SJCRH30 (cell line): ENCODE measurements at places on chromosomes 12 and 14. TPM values are rescaled to one million over a fixed set of nuclear protein-coding genes. Genes with fewer than 3 reads are reported as not detected.

ZC2HC1C gene
- total RNA-seq = not detected in 2 replicates

CNPY2 gene
- total RNA-seq = 75.2 and 80.9 TPM in 2 replicates

DCN gene
- 0.28 and 0.32 TPM in 2 replicates for total RNA-seq

BDKRB2 gene
- 0.03 TPM in 1 of 2 replicates, not detected in the other for total RNA-seq

GNPNAT1 gene
- 16.6 and 17.9 TPM in 2 replicates for total RNA-seq

CFAP251 gene
- 0.41 and 0.45 TPM in 2 replicates for total RNA-seq

THTPA gene
- 12.3 and 14.9 TPM in 2 replicates for total RNA-seq

PRB2 gene
- total RNA-seq = not detected in 2 replicates

NTS gene
- not detected in 2 replicates for total RNA-seq

GZMB gene
- not detected in 2 replicates for total RNA-seq

AQP2 gene
- total RNA-seq = not detected in 2 replicates

INHBC gene
- total RNA-seq = 0.28 and 0.41 TPM in 2 replicates

PSMA3 gene
- total RNA-seq = 183 and 193 TPM in 2 replicates

NFATC4 gene
- 33.3 and 39.3 TPM in 2 replicates for total RNA-seq
